Neural cell (in vitro differentiated cells): ENCODE measurements at places on chromosomes 7 and 10. TPM values are rescaled to one million over a fixed set of nuclear protein-coding genes. Genes with fewer than 3 reads are reported as not detected.

CNPY1 gene
- 0.36 and 4.2 TPM in 2 replicates for polyA plus RNA-seq

GNGT1 gene
- not detected in 2 replicates for polyA plus RNA-seq

TRPV5 gene
- 0.52 TPM in 1 of 2 replicates, not detected in the other for polyA plus RNA-seq

CYP2C8 gene
- polyA plus RNA-seq = 5.1 TPM in 2 replicates

MORN4 gene
- 64.7 and 81.3 TPM in 2 replicates for polyA plus RNA-seq

PTPRN2 gene
- polyA plus RNA-seq = 31.0 and 45.5 TPM in 2 replicates

WEE2 gene
- polyA plus RNA-seq = 0.34 and 0.63 TPM in 2 replicates

SPDYE9 gene
- 0.48 and 0.87 TPM in 2 replicates for polyA plus RNA-seq

JAKMIP3 gene
- polyA plus RNA-seq = 5.1 and 6.3 TPM in 2 replicates

GPR22 gene
- 44.3 and 64.1 TPM in 2 replicates for polyA plus RNA-seq

AKR1C3 gene
- 1.7 and 2.7 TPM in 2 replicates for polyA plus RNA-seq

SLC26A3 gene
- not detected in 2 replicates for polyA plus RNA-seq

ADO gene
- 33.2 and 35.9 TPM in 2 replicates for polyA plus RNA-seq

ANKRD7 gene
- not detected in 2 replicates for polyA plus RNA-seq

BLNK gene
- polyA plus RNA-seq = not detected in 2 replicates

AGAP6 gene
- polyA plus RNA-seq = 23.3 and 25.6 TPM in 2 replicates

BEND7 gene
- 4.5 and 5.1 TPM in 2 replicates for polyA plus RNA-seq

SLC13A1 gene
- not detected in 2 replicates for polyA plus RNA-seq

TMEM176B gene
- polyA plus RNA-seq = 1.9 and 3.0 TPM in 2 replicates

CTBP2 gene
- polyA plus RNA-seq = 59.5 and 67.6 TPM in 2 replicates

SMARCD3 gene
- 199 and 216 TPM in 2 replicates for polyA plus RNA-seq

ADAM22 gene
- polyA plus RNA-seq = 41.3 and 46.3 TPM in 2 replicates

MSMB gene
- not detected in 2 replicates for polyA plus RNA-seq

ANTXRL gene
- polyA plus RNA-seq = not detected in 2 replicates

NPC1L1 gene
- 0.20 TPM in 1 of 2 replicates, not detected in the other for polyA plus RNA-seq

PSD gene
- 68.8 and 84.3 TPM in 2 replicates for polyA plus RNA-seq
